ENCODE measurements at places on chromosomes 12 and 14.
A peak's percentile ranks its signal among the peaks of the same experiment; 100 is the strongest.

GRCh38 chr14:68862954-68863594 lies 70.2 kb upstream of the ZFP36L1 start:
- peak; percentile 51 for DNase-seq

DNA sequence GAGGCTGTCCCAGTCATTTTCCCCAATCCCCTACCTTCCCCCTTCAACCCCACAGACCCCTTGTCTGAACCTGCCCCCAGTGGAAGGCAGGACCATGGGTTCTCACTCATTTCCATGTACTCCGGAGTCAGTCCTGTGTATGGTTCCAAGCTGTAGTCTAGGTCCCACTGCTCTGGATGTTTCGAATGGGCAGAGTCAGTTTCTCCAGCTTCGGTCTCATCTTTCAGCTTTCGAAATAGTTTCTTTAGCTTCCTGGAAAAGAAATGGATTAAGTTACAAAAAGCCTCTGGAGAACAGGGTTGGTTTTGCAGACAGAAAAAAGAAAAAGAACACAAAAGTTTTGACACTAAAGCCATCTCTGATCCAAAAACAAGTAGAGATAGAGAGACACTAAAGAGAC lies 167.5 kb downstream of the NTF3 start:
- no peak for DNase-seq

- DNase-seq = no peak
Observed at GRCh38 chr12:112924986-112925385, 13.3 kb upstream of the OAS3 start.

DNA sequence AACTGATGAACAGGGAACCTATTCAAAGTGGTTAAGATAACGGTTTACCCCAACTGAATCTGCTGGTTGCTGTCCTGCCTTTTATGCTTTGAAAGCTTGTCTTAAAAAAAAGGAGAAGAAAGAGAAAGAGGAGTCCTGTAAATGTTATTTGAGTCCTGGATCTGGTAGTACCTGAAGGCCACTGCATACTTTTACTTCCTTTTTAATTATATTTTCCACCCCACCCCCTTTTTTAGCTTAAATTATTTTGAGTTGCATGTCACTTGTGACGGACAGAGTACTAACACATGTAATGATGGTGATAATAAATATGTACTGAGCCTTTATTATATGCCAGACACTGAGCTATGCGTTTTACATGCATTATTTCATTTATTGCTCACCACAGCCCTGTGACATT lies 2.5 kb upstream of the AMIGO2 start:
- DNase-seq = no peak

- DNase-seq = no peak
Observed at GRCh38 chr12:113405694-113406093, 2.0 kb upstream of the SDS start.

GRCh38 chr12:53754633-53755264 lies 3.0 kb upstream of the CISTR start:
- no peak for DNase-seq

GRCh38 chr12:67541625-67541991 lies 106.9 kb upstream of the DYRK2 start:
- DNase-seq = no peak

GRCh38 chr12:105351523-105351922 lies 21.0 kb downstream of the C12orf75 start:
- no peak for DNase-seq

GRCh38 chr12:124162151-124163110 lies 132.5 kb upstream of the RFLNA start:
- no peak for DNase-seq

GRCh38 chr12:92505254-92506231 lies 197.2 kb upstream of the PLEKHG7 start:
- peak; percentile 64 for DNase-seq
